ENCODE measurements at places on chromosomes 16 and 17. TPM values are rescaled to one million over a fixed set of nuclear protein-coding genes. Genes with fewer than 3 reads are reported as not detected.

DNA sequence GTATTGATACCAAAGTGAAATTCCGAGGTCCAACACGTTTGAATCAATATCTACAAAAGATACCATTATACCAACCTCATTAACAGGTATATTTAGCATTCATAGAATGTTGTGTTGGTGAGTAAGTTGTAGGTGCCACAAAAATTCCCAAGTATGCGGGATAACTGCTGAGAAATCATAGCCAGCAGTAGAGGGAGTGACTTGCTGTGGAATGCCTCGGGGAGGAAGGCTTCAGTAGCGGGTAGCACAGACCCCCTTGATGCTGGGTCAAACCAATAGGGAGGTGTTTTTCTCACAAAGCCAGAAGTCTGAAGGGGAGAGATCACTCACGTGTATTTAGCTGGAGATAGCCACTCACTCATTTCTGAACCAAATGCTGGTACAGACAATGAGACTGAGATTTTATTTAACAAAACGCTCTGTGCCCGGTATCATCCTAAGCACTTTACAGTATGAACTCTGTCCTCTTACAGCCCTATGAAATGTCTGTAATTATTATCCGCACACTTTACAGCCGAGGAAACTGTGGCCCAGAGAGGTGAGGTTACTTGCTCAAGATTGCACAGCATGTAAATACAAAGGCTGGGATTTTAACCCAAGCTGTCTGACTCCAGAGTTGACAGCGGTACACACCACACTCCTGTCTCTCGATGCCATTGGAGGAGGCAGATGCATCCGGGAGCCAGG is 23.1 kb downstream of the HSBP1 start:
- no peak overlapping the region for H3K4me3 ChIP-seq
- no peak overlapping the region for H3K27ac ChIP-seq
- no peak for DNase-seq
- peaks cover 3% of the 10 kb centered on the region for H3K27me3 ChIP-seq

DNA sequence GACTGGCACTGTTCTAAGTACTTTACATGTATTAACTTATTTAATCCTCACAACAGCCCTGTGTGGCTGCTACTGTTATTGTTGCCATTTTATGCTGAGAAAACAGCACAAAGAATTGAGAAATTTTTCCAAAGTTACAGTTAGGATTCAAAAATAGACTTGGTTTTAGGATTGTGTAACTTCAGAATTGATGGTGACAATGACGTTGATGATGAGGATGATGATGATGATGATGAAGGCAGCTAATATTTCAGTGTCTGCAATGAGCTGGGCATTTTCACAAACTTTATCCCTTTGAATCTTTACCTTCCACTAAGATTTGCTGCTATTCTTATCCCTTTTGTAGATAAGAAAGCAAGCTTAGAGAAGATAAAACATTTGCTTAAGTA is 22.1 kb downstream of the PRKCB start:
- peaks cover 47% of the 10 kb centered on the region for H3K27me3 ChIP-seq
- no peak overlapping the region for H3K4me3 ChIP-seq
- no peak overlapping the region for H3K27ac ChIP-seq
- no peak for DNase-seq
- no peaks in the 10 kb centered on the region for H3K36me3 ChIP-seq

DNA sequence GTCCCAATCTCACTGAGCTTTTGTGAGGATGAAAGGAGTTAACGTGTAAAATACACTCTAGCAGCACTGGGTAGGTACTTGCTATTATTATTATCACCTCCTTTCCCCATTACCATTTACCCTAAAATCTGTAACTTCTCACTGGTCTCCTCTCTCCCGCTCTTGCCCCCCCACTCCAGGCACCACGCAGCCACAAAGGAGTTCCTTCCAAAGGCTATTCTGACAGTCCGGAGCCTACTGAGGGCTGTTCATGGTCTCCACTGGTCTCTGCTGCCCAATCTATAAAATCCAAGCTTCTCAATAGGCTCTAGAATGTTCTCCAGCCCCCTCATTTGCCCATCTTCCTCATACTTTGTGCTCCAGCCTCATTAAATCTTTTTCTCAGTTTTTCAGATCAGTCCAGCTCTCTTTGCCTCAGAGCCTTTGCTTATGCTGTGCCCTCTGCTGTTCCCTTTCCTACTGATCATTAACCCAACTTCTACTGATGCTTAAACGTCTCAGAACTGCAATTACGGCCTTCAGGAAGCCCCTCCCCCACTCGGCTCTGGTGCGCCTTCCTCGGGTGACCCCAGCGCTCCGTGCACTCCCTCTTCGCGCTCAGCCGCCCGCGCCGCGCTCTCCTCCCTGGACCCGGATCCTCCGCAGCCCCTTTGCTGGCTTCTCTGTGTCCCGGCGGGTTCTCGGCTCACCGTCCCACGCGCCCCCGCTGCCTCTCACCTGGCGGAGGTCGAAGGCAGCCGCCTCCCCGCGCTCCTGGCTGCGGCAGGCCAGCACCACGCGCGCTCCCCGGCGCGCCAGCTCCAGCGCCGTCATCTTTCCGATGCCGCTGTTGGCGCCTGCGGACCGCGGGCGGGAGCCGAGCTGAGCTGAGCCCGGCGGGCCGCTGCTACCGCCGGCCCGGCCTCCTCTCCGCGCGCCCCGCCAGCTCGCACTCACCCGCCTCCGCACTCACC is 737 bp downstream of the DHRS13 start:
- no peaks in the 10 kb centered on the region for H3K27me3 ChIP-seq
- DNase-seq: peak; percentile 55
- peaks cover 42% of the 10 kb centered on the region for H3K4me1 ChIP-seq
- H3K36me3 ChIP-seq: peaks cover 20% of the 10 kb centered on the region
- peak overlapping the region; percentile 83 for H3K27ac ChIP-seq

GRCh38 chr17:5582209-5583185 is 1.8 kb downstream of the NLRP1 start:
- no peak overlapping the region for H3K4me3 ChIP-seq
- no peaks in the 10 kb centered on the region for H3K36me3 ChIP-seq
- H3K27me3 ChIP-seq: no peaks in the 10 kb centered on the region
- no peak for DNase-seq

DNA sequence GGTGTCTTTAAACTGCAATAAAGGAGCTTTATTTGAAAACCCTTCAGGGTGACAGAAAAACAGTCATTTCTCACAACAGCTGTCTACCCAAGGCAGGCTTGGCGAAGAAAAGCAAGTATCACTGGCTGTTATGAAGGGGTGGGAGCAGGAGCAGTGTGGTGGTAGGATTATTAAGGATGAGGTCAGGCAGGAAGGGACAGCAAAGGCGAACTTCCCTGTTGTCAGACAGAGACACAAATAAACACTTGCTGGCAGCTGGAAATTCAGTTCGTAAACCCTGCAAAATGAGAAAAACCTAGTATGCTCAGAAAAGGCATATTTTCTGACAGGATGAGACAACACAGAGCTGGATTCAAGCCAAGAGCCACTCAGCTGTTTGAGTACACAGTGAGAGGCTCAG is 416.3 kb upstream of the CDH5 start:
- no peaks in the 10 kb centered on the region for H3K4me1 ChIP-seq
- no peak overlapping the region for H3K27ac ChIP-seq
- no peaks in the 10 kb centered on the region for H3K36me3 ChIP-seq
- DNase-seq: no peak
- H3K27me3 ChIP-seq: no peaks in the 10 kb centered on the region

GRCh38 chr16:85750146-85750826 is 610 bp downstream of the C16orf74 start:
- H3K4me3 ChIP-seq: peak overlapping the region; percentile 89
- H3K36me3 ChIP-seq: no peaks in the 10 kb centered on the region
- no peak overlapping the region for H3K27ac ChIP-seq
- peak; percentile 25 for DNase-seq

The CDH5 gene
- 0.45 TPM for total RNA-seq

The HID1 gene
- total RNA-seq: 11.8 TPM

DNA sequence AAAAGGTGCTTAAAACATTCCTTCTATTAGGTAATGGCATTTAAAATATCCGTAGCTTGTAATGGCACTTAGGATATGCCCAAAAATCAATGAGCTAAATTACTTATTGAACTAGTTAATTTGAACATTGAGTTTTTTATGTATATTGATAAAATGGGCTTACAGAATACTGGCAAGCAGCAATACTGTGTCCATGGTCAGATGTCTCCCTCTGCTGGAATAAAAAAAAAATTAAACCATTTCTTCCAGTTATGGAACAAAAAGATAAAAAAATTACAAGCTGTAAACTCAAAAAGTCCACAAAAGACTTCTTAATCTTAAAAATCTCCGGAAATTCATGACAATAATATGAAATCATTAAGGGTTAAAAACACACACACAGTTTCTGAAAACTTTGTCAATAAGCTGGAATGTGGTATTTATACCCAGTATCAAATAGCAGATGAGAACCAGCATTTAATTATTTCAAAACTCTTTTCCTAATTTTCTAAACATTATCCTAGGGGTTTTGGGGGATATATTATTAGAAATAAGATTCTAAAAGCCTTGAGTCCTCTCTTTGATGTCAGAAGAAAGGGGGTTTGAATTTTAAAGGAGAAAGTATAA is 21.5 kb upstream of the PSMD7 start:
- H3K4me1 ChIP-seq: peaks cover 7% of the 10 kb centered on the region
- H3K27me3 ChIP-seq: peaks cover 18% of the 10 kb centered on the region
- DNase-seq: no peak
- no peak overlapping the region for H3K27ac ChIP-seq

The TUBG2 gene
- total RNA-seq: 20.7 TPM

GRCh38 chr17:1764284-1764683 is 2.4 kb downstream of the SERPINF1 start:
- no peak overlapping the region for H3K4me3 ChIP-seq
- peaks cover under 1% of the 10 kb centered on the region for H3K27me3 ChIP-seq
- H3K36me3 ChIP-seq: no peaks in the 10 kb centered on the region
- no peak for DNase-seq
- peaks cover 34% of the 10 kb centered on the region for H3K4me1 ChIP-seq
- H3K27ac ChIP-seq: no peak overlapping the region

DNA sequence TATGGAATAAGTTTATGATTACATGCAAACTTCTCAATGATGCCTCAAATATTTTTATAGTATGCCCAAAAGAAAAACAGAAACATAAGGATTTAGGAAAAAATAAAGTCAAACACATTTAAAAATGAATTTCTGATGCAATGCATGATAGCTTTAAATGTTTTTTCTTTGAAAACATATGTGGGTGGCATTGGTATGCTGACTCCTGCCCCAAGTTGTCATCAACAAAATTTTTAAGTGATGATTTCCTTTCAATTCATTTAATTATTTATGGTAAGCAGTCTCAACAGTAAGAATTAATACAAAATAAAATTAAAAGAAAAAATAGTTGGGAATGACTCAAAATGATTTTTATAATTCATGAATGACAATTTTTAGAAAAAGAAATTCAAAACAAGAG is 104.9 kb downstream of the CEP112 start:
- no peak overlapping the region for H3K27ac ChIP-seq
- no peak overlapping the region for H3K4me3 ChIP-seq
- no peaks in the 10 kb centered on the region for H3K27me3 ChIP-seq
- no peaks in the 10 kb centered on the region for H3K4me1 ChIP-seq
- DNase-seq: no peak

DNA sequence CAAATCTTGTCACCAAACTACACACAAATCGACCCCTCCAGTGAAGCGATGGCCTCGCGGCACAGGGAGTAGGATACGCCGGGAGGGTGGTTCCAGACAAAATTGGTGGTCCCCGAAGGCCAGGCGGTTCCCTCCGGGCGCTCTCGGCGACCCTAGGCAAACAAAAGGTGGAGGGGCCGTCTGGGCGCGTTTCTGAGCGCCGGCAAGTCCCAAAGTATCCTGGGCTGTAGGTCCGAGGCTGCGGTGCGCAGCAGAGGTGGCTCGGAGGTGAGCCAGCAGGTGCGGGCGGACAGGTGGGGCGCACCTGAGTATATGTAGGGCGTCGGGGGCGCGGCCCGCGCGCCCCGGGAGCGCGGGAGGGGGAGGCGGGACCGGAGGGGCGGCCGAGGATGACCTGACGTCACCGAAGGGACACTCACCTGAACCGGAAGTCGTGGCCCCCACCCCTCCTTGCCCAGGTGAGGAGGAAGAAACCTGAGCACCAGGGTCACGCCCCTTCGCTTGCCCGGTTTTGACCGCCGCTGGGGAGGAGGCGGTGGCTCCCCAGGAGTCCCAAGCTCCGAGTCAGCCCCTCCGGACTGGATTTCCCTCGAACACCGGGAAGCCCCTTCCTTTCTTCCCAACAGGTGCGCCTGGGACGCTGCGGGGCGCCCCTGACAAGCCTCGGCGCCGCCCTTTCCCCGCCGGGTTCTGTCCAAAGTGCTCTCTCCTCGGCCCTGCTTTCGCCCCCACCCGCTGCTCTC is at the start of gene CLDN7:
CLDN7 (minus strand) TSS at position 287 of the 743 bp plus-strand sequence. CDS start 435 bp downstream, outside the sequence.
- peaks cover 6% of the 10 kb centered on the region for H3K36me3 ChIP-seq
- no peak for DNase-seq
- H3K4me3 ChIP-seq: peak within 1 kb of the TSS; percentile 44
- H3K27me3 ChIP-seq: peaks cover 84% of the 10 kb centered on the region
- no peak within 1 kb of the TSS for H3K27ac ChIP-seq

GRCh38 chr16:569445-570254 is at the start of gene PIGQ:
TSS of gene PIGQ (plus strand) at chr16:569968. CDS start at chr16:574075, 4,107 bp downstream.
- H3K27me3 ChIP-seq: peaks cover 2% of the 10 kb centered on the region
- H3K4me1 ChIP-seq: peaks cover 29% of the 10 kb centered on the region
- H3K27ac ChIP-seq: peak within 1 kb of the TSS; percentile 71
- no peaks in the 10 kb centered on the region for H3K36me3 ChIP-seq
- peak; percentile 59 for DNase-seq

DNA sequence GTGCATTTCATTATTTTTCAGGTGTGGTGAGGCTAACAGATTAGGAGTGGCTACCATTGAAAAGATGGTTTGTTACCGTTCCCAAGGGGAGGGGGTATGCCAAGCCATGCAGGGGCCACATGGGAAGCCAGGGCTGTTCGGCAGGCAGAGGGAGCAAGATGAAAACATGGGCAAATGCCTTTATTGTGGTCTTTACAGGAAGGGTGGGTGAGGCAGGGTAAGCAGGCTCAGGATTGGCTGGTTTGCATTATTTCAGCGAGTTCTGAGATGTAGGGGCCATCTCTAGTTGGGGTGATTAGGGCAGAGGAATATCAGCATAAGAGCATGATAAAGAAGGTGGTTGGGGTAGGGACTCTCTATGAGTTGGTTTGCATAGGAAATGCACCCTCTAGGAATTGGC is 117.6 kb downstream of the CCT6B start:
- H3K27me3 ChIP-seq: no peaks in the 10 kb centered on the region
- peaks cover 12% of the 10 kb centered on the region for H3K4me1 ChIP-seq
- H3K36me3 ChIP-seq: no peaks in the 10 kb centered on the region
- H3K27ac ChIP-seq: no peak overlapping the region
- no peak overlapping the region for H3K4me3 ChIP-seq

GRCh38 chr16:82533189-82533588 is 93.6 kb upstream of the CDH13 start:
- no peak for DNase-seq
- no peaks in the 10 kb centered on the region for H3K36me3 ChIP-seq
- no peak overlapping the region for H3K4me3 ChIP-seq
- H3K27me3 ChIP-seq: peaks cover 22% of the 10 kb centered on the region

The INCA1 gene
- 0.86 TPM for total RNA-seq

GRCh38 chr17:34987232-34987631 is 6.9 kb downstream of the LIG3 start:
- peaks cover 13% of the 10 kb centered on the region for H3K36me3 ChIP-seq
- H3K27ac ChIP-seq: no peak overlapping the region
- no peak overlapping the region for H3K4me3 ChIP-seq
- no peaks in the 10 kb centered on the region for H3K27me3 ChIP-seq
- peaks cover 27% of the 10 kb centered on the region for H3K4me1 ChIP-seq

The TBC1D3K gene
- not detected for total RNA-seq

The ABCA3 gene
- total RNA-seq: 19.6 TPM
